ENCODE measurements at places on chromosomes 4 and X.

GRCh38 chrX:17174671-17175070 lies 200.3 kb upstream of the NHS start:
- no peak for DNase-seq

GRCh38 chr4:134471569-134471968 lies 270.0 kb upstream of the PABPC4L start:
- DNase-seq, result no peak

GRCh38 chr4:2284934-2285612 lies 23.2 kb upstream of the MXD4 start:
- DNase-seq, result no peak

GRCh38 chrX:28550331-28550872 lies 36.8 kb upstream of the IL1RAPL1 start:
- no peak for DNase-seq

DNA sequence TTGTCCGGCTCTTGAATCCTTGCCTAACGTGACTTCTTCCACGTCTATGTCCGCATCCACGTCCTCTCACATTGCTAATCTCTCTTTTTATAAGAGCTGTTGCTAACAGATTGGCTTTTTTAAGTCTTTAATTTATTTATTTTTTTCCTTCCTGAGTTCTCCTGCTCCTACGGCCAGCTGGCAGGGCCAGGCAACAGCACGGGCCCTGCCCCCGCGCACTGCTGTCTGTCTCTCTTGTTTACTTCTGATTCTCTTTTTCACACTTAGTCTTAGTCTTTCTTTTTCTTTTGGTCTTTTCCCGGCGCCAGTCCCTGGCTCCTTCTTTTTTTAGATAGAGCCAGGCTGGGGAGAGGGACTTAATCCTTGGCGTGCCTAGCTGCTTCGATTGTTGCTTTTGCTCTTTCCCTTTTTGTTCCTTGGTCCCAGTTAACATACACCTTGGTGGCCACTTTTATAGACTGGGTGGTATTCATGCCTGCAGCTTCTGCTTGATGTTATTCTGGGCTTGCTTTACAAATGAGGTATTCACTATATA lies 53.2 kb upstream of the RBMX start:
- no peak for DNase-seq

DNA sequence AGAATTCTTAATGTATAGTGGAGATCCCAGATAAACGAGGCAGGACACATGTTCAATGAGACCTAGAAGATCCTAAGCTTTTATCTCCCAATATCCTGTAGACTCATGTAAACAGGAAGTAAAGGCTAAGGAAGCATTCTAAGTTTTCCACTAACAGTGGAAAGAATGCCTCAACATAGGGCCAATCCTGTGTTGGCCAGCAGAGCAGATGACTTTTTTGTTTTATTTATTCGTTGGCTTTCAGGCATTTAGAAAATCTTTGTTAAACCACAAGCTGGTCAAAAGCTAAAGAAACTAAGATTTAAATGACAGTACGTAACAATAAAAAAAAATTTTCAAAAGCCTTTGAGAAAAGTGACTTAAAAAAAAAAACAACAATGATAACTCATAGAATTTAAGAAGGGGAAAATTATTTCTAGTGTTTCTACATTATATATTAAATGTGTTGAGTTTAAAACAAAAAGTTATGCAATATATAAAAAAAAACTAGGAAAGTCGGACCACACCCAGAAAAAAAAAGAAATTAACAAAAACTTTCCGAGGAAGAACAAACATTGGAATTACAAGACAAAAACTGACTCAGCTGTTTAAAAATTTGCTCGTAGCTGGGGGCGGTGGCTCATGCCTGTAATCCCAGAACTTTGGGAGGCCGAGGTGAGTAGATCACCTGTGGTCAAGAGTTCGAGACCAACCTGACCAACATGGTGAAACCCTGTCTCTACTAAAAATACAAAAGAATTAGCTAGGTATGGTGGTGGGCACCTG lies 759.3 kb downstream of the FSTL5 start:
- DNase-seq, result no peak

- DNase-seq, result no peak
Measured at GRCh38 chr4:86837691-86838503, 11.3 kb downstream of the SLC10A6 start.

- DNase-seq, result peak; percentile 1
Measured at GRCh38 chr4:69831646-69832325, 28.2 kb downstream of the SULT1E1 start.

- DNase-seq, result no peak
Measured at GRCh38 chr4:38489011-38489861, 174.8 kb upstream of the KLF3 start.

DNA sequence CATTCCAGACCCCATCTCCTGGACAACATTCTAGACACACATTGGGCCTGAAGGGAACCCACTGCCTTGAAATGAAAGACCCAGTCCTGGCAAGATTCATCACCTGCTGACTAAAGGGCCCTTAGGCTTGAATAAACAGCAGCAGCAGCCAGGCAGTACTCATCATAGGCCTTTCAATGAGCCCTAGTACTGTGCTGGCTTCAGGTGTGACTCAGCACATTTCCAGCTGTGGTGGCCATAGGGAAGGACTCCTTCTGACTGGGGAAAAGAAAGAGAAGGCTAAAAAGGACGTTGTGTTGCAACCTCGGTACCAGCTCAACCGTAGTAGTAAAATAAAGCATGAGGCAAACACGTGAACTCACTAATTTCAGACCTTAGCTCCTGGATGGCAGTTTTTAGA lies 344.0 kb downstream of the ACTRT1 start:
- no peak for DNase-seq

DNA sequence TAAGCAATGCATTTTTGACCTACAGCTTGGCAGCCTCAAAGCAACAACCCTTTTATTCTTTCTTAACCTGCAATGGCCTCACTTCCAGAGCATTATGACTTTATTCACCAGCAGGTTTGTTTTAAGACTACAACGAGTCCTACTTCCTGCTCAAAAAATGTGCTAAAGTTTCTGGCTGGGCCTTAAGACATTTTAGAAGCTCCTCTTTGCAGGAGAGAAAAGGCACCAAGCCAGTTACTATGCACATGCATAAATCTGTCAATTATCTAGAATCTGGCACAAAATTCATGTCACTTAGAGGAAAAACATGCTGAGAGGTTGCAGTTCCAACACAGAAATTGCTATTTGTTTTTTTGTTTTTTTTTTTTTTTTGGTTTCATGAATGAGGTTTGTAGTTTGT lies 223.0 kb upstream of the EPHA5 start:
- no peak for DNase-seq

GRCh38 chr4:139884438-139884837 lies 218.8 kb downstream of the MGST2 start:
- no peak for DNase-seq

DNA sequence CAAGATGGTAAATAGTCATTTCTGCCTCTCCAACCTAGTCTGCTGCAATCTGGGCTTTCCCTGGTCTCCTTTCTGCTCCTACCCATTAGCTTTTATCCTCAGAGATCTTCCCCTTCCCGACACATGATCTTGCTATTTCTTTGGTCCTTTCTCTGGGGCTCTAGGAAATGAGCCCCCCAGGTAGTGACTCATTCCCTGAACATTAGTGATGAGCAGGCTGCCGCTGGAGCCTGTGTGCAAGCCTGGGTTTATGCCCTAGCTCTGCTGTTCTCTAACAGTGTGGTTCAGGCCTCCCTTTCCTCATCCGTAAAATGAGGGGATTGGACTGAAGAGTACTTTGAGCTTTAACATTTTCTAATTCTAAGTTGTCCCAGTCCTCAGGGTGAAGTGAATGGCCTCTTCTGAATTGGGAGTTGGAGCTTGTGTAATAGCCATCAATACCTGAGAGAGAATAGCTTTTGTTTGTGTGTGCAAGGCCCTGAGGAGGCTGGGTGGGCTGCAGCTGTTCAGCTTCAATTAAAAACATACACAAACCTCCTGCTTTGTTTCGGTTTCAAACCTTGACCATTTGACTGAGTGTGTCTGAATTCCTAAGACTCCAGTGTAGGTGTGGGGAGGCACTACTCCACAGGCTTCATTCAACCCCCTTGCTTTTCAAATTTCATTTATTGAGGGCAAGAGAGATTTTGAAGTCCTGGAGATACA lies 115.6 kb upstream of the SCML1 start:
- no peak for DNase-seq

GRCh38 chrX:101347859-101348451 lies 587 bp downstream of the TIMM8A start:
- DNase-seq, result no peak

- no peak for DNase-seq
Measured at GRCh38 chr4:179040259-179040658, 1598.0 kb upstream of the AGA start.

All from GM12891 (cell line).